ENCODE measurements at places on chromosomes 7 and 10.

DNA sequence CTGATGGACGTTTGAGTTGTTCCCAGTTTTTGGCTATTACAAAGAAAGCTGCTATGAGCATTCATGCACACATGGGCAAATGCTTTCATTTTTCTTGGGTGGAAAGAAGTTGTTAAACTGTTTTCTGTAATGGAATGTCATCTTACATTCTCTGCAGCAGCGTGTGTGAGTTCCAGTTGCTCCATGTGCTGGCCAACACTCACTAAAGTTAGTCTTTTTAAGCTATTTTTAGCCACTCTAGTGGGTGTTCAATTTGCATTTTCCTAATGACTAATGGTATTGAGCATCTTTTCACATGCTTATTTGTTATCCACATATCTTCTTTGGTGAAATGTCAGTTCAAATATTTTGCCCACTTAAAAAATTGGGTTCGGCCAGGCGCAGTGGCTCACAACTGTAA lies 82.8 kb upstream of the COL13A1 start:
- no peak for DNase-seq

DNA sequence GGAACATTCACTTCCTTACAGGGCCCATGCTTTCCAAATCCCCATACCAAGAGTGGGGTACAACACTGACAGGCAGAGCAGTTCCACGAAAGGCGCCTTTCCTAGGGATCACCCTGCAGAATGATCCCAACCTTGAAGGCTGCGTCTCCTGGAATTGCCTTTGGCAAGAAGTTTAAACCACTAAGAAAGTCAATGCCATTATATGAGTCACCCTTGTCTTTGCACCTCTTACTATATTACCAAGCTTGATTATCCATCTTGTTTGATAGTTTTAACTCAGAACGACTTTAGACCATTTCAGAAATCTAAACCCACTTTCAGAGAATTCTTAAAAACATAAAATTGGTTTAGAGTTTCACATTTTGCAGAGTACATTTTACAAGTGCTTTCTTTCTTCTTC lies 282.1 kb downstream of the ARHGAP12 start:
- DNase-seq, result no peak

DNA sequence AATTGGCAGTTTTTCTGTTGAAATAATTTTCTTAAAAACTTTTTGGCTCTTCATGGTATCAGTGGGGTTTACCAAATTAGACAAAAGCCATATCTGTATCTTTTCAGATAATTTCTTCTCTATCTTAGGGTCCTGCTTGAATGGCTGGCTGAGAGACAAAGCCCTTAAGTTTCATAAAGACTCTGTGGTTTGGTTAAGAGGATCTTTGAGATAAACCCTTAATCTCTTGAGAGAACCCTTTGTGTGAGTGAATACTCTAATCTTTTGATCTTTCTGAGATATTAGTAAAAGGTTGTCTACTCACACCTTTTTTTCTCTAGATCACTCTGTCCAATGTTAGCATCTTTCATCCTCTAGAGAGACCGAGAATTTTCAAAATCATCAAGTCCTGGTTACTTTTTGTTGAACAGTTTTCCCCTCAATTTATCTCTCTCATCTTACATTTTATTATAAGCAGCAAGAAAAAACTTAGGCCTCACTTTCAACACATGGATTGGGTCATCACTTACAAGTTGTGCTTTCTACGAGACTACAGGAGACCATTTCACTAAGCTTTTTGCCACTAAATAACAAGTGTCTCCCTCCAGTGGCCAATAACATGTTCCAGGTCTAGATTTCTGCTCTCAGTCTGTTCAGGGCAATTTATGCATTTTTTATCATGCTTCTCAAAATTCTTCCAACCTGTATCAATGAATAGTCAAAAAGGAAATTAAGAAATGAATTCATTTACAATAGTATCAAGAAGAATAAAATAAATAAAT lies 28.4 kb downstream of the DNAJC9 start:
- DNase-seq, result no peak

DNA sequence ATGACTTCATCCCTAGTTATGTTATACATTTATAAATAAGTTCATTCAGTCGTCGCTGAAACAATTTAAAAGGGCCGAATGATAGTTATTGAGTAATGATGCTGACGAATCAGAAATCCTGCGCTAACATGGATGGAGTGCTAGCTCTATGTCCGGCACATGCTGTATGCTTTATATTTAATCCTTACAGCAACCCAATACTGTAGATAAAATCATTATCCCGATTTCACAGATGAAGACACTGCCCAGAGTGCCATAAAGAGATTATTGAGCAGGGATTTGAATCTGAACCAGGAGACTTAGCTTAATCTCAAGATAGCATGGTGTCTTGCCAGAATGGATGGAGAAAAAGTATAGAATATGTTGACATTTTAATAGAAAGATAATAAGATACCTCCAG lies 1.1 kb upstream of the ICA1 start:
- no peak for DNase-seq

GRCh38 chr10:73915206-73915851 lies 4.4 kb downstream of the PLAU start:
- DNase-seq, result no peak

- DNase-seq, result peak; percentile 38
These were observed 118.6 kb downstream of the PON1 start for GRCh38 chr7:95205665-95206225.

GRCh38 chr7:117809958-117810357 lies 63.3 kb downstream of the CTTNBP2 start:
- DNase-seq, result no peak

DNA sequence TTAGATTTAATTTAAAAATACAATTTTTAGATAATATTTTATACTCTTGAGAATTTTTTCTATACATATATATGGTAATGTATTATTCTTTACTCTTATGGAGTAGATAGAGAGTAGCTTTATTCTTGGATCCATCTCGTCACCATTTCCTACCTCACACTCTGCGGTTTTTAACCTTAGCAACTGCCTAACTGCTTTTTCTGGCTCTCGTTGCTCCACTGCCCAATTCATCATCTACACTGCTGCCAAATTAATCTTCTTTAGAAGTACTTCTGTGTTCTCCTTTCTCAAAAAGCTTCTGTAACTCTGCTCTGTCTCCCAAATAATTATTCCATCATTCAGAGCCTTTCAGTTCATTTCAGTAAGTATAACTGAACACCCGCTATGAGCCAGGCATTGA lies 35.3 kb downstream of the CAPZA2 start:
- DNase-seq, result no peak

DNA sequence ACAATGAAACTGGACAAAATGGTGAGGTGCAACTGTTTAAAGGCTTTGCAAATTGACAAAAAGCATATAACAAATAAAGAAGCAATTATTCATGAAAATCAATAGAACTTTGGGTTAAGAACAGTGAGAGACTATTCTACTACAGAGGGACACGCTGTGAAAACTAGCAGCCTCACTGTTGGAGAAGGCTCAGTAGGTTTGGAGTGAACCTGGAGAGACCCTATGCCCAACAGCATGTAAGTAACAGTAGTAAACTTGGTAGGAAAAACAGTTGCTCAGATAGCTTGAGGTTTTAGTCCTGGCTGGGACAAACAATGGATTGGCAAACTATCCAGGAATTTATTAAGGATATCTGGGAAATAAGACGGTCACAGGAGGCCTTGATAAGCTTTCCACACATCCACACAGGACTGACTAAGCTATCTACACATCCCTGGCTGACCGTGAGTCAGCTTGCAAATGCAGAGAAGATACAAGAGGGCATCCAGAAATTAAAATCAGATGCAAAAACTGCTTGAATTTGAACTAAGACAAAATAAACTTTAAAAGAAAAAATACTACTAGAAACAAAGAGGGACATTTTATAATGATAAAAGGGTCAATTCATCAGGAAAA lies 15.9 kb downstream of the FAM149B1 start:
- no peak for DNase-seq
